ENCODE measurements at places on chromosomes 5 and 9.

DNA sequence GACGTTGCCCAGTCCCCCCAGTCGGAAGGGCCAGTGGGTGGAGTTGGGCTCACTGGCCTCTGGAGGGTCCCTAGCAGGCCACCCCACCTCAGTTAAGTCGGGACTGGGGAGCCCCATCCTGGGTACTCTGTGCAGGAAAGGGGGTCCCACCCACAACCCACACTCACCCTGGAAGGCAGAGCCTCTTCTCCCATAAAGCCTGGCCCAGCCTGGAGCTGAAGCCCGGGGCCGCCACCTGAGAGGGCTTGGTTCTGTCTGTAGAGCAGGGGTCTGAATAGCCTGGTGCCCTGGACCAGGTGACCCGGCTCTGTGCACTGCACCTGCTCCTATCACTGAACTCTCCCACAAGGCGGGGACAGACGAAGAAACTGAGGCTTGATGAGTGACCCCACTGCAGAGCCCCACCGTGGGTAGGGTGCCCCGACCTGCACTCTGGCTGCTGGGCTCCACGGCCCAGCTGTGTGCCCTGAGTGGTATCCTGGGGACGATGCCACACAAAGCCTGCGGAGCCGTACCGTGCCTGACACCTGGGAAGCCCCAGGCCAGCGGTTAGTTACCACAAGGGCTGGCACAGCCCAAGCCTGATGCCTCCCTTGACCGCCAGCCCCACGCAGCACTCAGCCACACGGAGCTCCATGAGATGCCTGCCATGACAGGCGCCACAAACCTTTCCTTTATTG lies 7.3 kb downstream of the PTGES2 start:
- no peak for DNase-seq

GRCh38 chr9:72477930-72478518 lies 43.4 kb upstream of the TMC1 start:
- no peak for DNase-seq

DNA sequence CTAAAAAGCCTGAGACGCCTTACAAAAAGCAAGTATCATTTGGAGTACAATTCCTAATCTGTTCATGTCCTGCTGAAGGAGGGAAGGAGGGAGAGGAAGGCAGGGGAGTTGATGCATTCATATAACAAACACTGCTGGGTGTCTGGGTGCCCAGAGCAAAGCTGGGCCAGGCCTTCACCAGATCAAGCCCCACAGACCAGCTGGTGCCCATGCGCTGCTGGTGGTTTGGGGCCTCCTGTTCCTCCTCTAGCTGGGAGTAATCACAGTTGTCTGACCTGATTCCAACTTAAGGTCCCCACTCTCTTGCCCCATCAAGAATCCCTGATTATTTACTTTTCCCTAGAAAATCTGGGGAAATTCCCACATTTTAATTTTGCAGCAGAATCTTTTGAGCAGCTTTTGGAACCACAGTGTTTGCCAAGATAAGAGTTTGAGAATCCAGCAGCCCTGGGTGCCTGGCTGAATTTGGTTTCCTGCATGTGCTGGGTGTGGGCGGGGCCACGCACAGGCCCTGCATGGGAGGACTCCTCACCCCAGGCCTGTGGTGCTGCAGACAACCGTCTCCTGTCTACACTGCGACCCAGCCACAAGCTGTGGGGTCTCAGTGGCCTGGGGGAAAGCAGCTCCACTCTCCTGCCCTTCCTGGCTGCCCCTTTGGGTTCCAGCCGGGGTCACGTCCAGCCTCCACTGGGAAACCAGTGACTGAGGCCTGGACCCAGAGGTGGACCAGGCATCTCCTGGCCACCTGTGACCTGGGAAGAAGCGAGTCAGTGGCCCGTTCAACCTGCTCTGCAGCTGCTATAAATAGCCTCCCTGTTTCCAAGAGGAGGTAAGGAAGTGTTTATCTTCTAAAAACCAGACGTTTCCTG lies 47.5 kb downstream of the NEURL1B start:
- DNase-seq: no peak

- DNase-seq: no peak
These were observed 13.3 kb upstream of the HSDL2 start for GRCh38 chr9:112366591-112366990.

- DNase-seq: no peak
These were observed 171.6 kb upstream of the PPP2R2B start for GRCh38 chr5:147050172-147050571.
